Stimulated activated CD4-positive, alpha-beta T cell treated with anti-CD3 and anti-CD28 coated beads, Interleukin-2, amount 100 ng/mL, for 4 hours (primary cell): ENCODE measurements at places on chromosomes 7 and 10.

DNA sequence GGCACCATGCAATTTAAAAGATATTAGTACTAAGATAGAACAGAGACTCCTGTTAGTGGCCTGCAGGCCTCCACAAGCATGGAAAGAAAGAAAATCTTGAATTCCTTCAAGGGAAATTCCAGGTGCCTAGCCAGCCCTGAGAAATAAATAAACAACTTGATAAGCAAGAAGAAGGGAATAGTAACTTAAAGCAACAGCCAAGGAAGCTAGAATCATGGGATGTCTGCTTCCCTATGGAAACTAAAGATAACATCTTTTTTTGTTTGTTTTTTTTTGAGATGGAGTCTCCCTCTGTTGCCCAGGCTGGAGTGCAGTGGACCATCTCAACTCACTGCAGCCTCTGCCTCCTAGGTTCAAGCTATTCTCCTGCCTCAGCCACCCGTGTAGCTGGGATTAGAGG, 128.6 kb downstream of the SKIDA1 start:
- DNase-seq = no peak

- DNase-seq = no peak
These were observed 39.4 kb upstream of the ATOH7 start for GRCh38 chr10:68271196-68271882.

- no peak for DNase-seq
These were observed 199.4 kb upstream of the TCF7L2 start for GRCh38 chr10:112750427-112751167.

- no peak for DNase-seq
These were observed 353.9 kb downstream of the PAXIP1 start for GRCh38 chr7:154649015-154649414.

DNA sequence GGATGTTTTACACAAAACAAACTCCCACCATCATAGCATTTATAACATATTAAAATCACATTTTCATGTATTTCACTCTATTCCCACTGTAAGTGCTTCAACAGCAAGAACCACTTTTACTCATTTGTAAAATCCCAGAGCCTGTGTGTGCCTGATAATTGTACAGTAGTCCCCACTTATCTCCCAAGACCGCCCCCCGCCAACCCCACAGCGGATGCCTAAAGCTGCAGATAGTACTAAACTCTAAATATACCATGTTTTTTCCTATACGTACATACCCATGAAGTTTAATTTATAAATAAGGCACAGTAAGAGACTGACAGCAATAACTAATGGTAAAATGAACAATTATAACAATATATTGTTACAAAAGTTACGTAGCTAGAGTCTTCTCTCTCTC, 33.5 kb downstream of the EZH2 start:
- no peak for DNase-seq

DNA sequence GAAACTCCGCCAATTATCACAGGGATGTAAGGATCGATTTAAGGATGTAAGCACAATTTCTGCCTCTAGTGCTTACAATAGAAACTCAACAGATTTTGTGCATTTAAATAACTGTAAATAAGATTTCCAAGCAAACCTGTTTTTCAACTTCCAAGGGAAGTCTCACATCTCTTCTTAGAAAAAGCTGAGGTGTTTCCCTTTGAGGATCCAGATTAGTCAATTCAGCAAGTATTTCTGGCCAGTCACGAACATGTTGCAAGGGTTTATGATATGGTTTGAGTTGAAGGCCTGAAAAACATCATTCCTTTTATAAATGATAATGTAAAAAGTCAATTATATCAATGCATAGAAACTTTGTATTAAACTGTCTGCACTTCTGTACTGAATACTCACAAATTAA, 23.9 kb downstream of the KRIT1 start:
- no peak for DNase-seq

GRCh38 chr10:108241166-108241565, 1076.7 kb upstream of the SORCS1 start:
- no peak for DNase-seq

GRCh38 chr10:88652616-88653015, 11.6 kb upstream of the LIPF start:
- no peak for DNase-seq

GRCh38 chr10:129089341-129089740, 377.7 kb upstream of the MGMT start:
- DNase-seq = no peak

DNA sequence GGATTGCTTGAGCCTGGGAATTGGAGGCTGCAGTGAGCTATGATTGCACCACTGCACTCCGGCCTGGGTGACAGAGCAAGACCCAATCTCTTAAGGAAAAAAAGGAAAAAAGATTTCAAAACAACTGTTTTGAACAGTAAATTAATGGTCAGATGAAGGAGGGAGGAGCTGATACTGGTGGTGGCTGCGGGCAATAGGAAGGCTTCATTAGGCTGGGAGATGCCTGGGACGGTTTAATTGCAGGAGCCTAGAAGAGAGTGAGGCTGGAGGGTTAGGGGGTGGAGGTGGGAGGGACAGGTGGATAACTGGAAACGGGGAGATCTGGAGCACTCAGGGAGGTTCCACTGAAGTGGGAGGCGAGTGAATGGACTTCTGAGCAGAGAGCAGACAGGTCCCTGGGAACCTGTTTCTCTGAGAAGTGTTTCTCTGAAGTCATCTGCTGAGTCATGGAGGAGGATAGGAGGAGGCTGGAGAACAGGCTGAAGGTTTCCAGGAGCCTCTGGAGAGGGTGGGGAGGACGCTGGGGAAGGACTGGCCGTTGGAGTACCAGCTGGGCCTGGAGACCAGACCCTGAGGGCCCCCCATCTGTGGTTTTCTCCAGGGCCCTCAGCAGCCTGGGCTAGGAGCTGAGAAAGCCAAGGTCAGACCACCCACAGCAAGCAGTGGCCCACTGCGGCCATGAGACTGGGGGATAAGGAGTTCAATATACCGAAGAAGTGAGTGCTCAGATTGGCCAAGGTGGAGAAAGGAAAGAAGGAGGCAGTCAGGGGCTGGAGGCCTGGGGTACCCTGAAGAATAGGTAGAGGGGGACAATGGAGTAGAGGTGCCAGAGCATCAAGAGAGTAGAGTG, 14.4 kb upstream of the YWHAG start:
- no peak for DNase-seq

- DNase-seq = no peak
These were observed 17.1 kb downstream of the GRID1 start for GRCh38 chr10:86349474-86349873.

DNA sequence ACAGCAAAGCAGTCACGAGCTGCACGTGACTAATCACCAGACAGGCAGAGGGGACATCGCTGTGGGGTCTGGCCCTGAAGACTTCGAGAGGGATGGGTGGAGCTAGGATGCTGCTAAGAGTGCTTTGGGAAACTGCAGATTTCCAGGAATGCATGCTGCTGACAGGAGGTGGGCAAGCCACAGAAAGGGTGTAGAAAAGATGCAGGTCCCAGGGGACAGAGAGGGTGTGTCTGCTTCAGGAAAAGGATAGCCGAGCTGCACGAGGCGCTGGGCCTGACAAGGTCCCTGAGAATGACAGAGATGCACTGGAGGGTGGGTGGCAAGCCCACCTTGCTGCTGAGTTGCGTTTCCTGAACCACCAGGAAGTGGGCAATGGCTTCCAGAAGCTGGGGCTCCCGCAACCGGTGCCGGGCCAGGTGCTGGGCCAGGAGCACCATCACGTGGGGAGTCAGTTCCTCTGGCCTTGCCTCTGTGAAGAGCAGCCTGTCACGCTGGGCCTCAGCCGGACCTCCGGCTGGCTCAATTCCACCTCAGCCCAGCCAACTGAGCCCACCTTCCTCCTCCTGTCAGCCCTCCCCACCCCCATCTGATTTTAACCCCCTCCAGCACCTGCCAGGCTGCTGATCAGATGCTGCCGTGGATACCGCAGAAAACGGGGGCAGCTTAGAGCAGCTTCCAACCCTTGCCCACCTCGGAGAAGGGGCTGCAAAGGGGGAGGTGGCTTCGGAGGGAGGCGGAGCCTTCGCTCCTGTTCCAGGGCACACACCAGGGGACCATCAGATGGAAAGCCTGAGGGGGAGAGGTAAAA, 2.2 kb downstream of the FASTK start:
- no peak for DNase-seq

DNA sequence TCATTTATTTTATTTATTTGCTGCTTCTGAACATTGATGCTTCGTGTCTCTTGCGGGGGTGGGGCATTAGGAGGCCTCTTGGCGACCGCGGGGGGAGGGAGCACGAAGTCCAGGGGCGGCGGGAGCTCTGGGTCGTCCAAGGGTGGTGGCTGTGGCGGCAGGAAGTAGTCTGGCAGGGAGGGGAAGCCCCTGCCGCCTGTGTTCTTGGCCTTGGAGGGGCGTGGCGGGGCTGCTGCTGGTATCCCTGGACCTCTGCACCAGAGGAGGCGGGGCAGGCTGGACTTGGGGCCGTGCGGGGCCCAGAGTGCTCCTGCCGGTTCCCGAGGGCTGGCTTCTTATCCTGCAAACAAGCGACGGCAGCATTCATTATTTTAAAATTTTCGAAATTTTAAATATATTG, 70.5 kb upstream of the ABI1 start:
- DNase-seq = no peak

GRCh38 chr10:20855398-20856038, 41.6 kb downstream of the NEBL start:
- DNase-seq = no peak

GRCh38 chr7:142535123-142535779, 214.0 kb upstream of the PRSS1 start:
- peak; percentile 55 for DNase-seq

DNA sequence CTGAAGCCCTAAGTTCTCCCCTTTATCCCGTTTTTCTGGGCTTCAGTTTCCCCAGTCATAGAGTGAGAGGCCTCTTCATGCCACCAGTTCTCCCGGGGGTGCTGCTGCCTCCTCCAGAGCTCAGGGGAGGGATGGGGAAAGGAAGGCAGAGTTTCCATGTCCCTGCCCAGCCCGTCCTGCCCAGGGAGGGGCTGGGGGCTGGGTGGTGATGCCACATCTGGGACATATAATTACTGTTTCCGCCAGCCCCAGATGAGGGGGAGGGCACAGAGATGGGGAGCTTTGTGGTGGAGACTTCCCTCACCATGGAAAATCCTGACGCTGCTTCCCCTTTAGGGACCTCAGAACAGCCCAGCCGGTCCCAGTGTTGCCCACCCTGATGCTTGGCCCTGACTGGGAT, 4.1 kb downstream of the AQP1 start:
- DNase-seq = no peak

DNA sequence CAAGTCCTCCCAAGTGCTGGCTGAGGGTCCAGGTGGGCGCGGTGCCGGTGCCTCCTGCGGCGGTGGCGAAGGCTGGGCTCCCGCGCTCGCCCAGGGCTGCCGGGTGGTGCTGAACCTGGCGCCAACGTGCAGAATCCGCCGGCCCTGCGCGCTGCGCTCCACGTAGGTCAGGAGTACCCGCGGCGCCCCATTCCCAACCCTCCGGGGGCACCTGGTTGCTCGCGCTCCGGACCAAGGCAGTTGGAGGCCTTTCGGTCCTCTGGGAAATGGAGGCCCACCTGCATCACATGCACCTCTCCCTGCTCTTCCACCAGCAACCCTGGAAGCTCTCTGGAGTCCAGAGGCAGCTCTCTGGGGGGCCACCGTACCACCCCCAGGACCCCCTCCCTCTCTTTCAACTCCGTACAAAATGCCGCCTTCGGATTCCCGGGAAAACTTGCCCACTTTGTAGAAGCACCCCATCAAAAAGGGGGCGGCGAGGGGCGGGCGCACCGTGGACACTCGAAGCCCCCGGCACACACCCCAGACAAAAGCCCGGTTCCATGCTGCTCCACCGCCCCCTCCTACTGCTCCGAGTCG, 745 bp downstream of the SLC16A9 start:
- DNase-seq = no peak

DNA sequence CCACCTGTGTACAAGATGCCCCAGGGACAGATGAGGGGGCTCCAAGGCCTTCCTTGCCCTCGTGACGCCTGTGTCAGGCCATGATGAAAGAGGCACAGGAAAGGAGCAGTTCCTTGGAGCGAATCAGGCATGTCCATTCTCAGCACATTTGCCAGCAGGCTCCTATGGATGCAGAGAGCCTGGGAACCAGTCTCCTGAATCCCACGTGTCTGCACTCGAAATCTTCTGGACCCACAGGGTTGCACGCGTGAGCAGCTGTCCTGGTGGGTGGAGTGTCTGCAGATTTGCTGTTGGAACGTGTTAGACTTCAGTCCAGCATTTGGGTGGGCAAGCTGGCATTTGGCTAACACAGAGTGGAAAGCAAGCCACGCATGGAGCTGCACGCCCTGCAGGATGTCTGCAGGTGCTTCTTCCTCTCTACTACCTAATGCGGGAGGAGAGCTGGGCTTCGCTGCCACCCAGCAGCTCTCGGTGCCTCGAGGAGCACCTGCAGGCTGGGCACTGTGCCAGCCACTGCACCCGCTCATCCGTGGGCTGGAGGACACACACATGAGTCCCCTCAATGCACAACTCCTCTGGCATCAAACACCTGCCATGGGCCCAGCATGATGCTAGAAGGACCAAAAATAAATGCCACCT, 140.7 kb downstream of the PAXIP1 start:
- DNase-seq = no peak

DNA sequence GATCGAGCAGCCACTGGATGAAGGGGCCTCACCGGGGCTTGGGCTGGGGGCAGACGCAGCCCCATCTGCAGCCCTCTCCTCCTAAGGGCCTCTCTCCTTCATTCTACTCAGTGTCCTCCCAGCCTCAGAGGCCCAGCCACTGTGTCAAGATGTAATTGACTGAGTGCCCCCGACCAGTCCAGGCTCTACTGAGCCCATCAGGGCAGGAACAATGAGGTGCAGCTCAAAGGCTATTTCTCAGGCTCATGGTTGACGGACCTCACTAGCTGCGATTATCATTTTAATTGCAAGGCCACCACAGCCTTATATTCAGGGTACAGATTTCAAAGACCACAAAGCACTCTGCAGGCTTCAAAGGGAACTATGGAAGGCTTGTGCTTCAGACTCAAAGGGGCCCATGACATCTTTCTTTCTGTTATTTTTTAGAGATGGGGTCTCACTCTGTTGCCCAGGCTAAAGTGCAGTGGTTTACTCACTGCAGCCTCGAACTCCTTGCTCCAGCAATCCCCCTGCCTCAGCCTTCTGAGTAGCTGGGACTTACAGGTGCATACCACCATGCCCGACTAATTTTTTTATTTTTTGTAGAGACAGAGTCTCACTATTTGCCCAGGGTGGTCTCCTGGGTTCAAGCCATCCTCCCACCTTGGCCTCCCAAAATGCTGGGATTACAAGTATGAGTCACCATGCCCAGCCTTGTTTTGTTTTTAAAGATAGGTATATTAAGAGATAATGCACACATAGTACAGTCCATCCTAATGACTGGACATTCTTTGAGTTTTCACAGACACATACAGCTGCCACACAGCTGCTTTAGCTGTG, 23.7 kb downstream of the SLC29A3 start:
- DNase-seq = no peak

DNA sequence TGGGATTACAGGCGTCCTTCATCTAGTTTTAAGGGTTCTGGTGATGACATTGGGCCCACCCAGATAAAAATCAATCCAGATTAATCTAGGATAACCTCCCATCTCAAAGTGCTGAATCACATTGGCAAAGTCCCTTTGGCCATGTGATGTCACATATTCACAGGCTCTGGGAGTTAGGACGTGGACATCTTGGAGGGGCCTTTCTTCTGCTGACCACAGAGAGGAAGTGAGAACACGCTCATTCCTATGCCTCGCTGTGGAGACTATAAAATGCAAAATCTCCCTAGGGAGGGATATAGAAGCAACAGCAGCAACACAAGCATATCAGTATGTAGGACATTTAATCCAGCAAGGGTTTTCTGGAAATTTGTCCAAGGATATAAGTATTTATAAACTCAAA, 266.0 kb upstream of the PITRM1 start:
- no peak for DNase-seq
